ENCODE measurements at places on chromosomes 11 and 22. TPM values are rescaled to one million over a fixed set of nuclear protein-coding genes. Genes with fewer than 3 reads are reported as not detected.

The CRYAB gene
- 38.0 TPM for polyA plus RNA-seq

The MS4A2 gene
- polyA plus RNA-seq, result 0.07 TPM

The OR4S1 gene
- not detected for polyA plus RNA-seq

The FAM227A gene
- 12.0 TPM for polyA plus RNA-seq

The OR6T1 gene
- polyA plus RNA-seq, result not detected

The DSCAML1 gene
- 2.8 TPM for polyA plus RNA-seq

The CTSW gene
- 1.4 TPM for polyA plus RNA-seq

The MARK2 gene
- 38.0 TPM for polyA plus RNA-seq

The OR2AG2 gene
- 0.07 TPM for polyA plus RNA-seq

The ME3 gene
- polyA plus RNA-seq, result 29.7 TPM

The PKDREJ gene
- polyA plus RNA-seq, result 0.55 TPM

The MOGAT2 gene
- polyA plus RNA-seq, result 1.1 TPM

All from left kidney (tissue), 8 donors.